Activated CD4-positive, CD25-positive, alpha-beta regulatory T cell (primary cell): ENCODE measurements at places on chromosomes 2 and 18.

GRCh38 chr2:28648147-28648546 is 103.5 kb upstream of the PPP1CB start:
- no peak for DNase-seq

GRCh38 chr2:106096299-106097037 is 97.6 kb downstream of the UXS1 start:
- no peak for DNase-seq

DNA sequence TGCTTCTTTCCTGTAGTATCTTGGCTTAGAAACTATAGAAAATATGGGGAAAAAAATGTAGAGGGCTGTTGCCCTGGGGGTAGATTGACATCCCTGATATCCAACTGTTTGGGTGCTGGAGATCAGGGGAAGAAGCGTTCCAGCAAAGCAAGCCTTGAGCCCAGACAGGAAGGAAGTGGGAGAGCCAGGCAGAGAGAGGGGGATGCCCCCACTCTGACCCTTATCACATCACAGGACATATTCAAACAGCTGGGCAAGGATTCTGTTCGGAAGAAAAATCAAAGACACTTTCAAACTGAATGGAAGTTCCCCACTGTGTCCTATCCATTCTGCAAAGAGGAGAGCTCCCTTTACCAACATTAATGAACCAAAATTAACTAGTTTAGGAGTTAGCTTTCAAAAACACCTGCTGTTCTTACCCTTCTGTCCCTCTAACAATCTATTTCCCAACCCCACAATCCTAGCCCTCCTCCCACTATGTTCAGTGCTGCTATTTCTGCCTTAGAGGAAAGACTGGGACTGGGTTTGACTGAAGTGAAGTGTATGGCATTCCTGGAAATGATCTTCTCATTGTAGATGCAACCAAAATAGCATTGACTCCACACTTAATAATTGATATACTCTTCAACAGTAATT is 16.9 kb upstream of the KCNG3 start:
- DNase-seq = no peak

GRCh38 chr2:82246220-82246775 is 1941.7 kb upstream of the LRRTM1 start:
- DNase-seq = no peak

- DNase-seq = no peak
Measured at GRCh38 chr2:232265329-232265728, 113.2 kb upstream of the ALPP start.

DNA sequence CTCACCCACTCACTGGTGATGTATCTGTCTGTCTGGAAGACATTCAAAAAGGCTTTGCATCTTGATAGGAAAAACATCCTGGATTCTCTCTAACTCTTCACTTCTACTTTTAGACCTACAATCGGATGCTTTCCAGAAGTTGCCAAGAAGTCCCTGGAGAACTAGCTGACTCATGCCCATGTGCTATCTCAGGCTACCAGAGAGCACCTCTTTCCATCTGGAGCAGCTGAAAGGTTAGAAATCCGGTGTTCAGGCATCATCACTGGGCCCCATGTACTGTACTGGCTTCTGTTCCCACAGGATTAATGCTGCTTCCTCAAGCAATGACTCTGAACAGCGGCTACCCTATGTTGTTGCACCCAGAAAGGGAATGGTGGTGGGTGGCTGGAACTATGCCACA is 259.0 kb downstream of the NBAS start:
- DNase-seq = no peak

- no peak for DNase-seq
Measured at GRCh38 chr18:33729556-33729955, 151.5 kb downstream of the ASXL3 start.

GRCh38 chr18:22998344-22998743 is 65.2 kb downstream of the RBBP8 start:
- no peak for DNase-seq

DNA sequence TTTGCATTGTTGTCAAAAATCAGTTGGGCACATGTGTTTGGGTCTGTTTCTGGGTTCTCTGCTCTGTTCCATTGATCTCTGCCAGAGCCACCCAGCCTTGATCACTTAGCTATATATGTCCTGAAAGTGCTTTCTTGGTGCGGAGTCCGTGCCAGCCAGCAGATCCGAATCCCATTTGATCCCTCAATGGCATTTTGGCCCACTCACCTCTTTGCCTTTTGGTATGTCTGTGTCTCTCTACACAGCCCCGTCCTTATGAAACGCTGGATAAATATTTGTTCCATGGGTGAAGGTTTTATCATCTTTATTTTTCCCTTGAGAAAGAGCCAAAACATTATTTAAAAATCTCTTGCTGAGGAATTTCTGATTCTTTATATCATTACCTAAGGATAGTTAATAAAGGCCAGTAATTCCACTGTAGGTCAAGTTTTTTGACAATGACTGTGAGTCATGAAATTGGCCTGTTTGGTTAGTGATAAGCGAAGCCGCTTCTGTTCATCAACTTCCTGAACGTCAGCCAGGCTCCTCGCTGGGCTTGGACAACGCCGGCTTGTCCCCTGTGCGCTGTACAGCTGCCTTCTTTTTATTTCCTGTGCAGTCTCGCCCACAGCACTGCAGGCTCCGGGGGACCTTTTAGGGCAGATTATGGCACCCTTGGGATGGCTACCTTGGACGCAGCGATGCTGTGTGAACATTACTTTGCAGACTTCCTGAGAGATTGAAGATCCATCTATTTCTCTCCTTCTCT is 24.9 kb downstream of the MTCL1 start:
- no peak for DNase-seq

GRCh38 chr18:55239740-55240139 is 280.5 kb upstream of the CCDC68 start:
- DNase-seq = no peak

DNA sequence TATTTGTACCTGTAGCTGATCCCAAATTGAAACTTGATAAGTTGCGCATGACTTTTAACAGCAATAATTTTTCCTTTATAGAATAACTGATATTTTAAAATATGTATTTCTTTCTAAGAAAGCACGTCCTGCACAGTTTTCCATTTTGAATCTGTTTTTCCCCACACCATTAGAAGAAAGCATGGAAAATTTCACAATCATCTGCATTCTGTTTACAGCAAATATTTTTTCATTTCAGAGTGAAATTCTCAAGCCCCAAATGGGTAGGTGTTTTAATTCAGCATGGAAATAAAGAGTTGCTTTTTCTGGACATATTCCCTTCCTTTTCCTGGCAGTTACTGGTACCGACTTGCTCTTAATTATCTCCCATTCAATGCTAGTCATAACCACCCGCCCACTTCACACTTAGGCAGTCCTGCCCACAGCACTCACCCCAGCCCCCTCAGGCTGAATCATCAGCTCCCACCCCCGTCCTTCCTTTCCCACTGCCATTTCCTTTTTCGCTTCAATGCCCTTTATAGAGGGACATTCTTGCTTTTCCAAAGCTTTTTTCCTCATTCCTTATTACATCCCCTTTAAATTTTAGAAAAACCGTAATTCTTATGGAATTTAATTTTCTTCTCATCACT is 89.2 kb upstream of the GLS start:
- DNase-seq = no peak

DNA sequence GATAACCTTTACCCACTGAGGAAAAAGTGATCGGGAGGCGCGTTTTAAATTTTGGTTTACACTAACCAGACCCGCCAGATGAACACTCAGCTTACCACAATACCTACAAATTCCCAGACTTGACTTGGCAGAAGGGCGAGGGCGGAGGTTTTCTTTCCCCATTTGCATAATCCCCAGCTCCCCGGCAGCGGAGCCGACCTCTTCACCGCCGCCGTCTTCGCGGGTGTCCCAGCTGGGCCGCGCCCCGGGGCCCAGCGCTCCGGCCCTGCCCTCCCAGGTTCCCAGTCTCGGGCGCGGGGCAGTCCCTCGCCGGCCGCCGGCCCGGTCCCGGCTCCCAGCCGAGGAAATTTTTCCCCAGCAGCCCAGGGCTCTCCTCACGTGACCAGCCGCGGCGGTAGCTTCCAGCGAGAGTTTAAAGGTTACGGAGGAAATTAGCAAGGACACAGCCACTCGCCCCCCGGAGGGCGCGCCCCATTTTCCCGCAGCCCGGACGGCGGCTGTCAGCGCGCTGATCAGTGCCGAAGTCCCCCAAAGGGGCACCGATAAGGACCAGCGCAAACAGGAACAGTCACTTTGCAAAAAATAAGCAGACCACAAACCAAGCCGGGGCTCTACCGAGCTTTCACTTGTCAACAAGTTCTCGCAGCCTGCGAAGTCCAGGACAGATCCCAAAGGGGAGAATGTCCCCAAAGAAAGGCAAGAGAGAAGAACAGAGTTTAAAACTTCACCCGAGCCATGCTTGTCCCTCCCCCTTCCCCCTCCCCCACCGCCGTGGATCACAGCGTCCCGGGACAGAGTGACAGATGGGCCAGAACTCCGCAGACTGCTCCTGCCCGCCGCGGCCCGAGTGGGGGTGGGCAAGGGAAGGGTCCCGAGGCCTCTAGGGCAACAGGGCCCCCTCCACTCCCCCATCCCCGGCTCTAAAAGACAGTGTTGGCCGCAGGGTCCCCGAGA is 1.3 kb upstream of the PRKCE start:
- DNase-seq = peak; percentile 39

GRCh38 chr2:64751286-64752260 is 97.9 kb upstream of the SERTAD2 start:
- DNase-seq = no peak

- DNase-seq = no peak
Measured at GRCh38 chr2:159095813-159096212, 127.4 kb downstream of the TANC1 start.

- DNase-seq = no peak
Measured at GRCh38 chr2:108701806-108702205, 17.5 kb upstream of the RANBP2 start.

GRCh38 chr2:215377283-215377682 is 58.6 kb downstream of the FN1 start:
- DNase-seq = no peak

- no peak for DNase-seq
Measured at GRCh38 chr2:73886357-73886756, 6.5 kb upstream of the ACTG2 start.

GRCh38 chr18:61464551-61465142 is 131.4 kb downstream of the CDH20 start:
- DNase-seq = no peak

- no peak for DNase-seq
Measured at GRCh38 chr2:218400167-218400929, 680 bp downstream of the CTDSP1 start.

DNA sequence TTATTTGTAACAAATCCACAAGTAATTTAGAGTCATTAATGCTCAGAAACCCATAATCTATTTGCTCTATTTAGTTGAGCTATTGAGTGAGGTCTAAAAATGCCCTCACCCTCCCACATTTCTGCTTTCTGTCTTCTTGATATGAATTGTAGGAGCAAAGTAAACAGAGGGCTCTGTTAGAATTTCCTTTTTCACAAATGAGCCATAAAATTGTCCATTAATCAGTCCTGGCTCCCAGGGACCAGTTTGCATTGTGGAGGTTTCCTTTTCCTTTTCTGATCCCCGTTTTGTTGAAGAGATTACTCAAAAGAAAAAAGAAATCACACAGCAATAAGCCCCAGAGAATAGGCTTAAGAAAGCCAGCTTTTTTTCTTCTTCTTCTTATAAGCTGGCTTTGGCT is 476.7 kb downstream of the EPHA4 start:
- no peak for DNase-seq

DNA sequence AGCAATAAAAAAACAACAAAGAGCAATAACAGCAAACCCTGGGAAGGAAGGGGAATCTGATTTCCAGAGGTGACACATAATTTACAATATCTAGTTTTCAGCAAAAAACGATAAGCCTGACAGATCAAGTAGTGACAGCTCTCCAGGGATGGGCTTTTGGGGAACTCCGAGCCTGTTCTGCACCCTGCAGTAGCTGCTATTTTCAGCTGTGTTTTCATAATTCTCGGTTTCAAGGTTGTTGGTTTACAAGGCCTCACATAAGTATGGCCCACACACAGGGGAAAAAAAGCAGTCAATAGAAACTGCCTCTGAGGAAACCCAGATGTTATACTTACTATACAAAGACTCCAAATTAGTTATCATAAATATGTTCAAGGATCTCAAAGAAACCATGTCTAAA is 67.7 kb upstream of the CTLA4 start:
- DNase-seq = no peak

- no peak for DNase-seq
Measured at GRCh38 chr2:168392024-168392423, 64.0 kb upstream of the CERS6 start.

GRCh38 chr18:74190086-74190485 is 41.8 kb downstream of the TIMM21 start:
- no peak for DNase-seq

- DNase-seq = no peak
Measured at GRCh38 chr2:31319406-31320175, 85.6 kb downstream of the EHD3 start.

DNA sequence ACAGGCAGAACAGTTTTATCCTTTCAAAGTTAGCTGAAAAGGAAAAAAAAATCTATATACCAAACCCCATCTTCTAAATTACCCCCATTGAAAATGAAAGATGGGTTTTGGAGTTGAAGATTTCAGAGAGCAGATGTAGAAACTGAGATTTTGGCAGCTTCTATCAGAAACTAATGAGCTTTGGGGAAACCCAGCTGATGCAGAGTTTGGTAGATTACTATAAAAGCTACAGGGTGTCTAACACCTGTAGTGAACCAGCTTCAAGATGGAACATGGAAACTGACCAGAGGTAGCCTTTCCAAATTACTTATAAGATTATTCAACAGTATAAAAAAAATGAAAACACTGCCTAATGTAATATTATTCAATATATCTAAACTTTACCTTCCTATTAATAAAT is 583.1 kb downstream of the XIRP2 start:
- no peak for DNase-seq

GRCh38 chr2:38093527-38094165 is 17.7 kb upstream of the CYP1B1 start:
- DNase-seq = no peak

GRCh38 chr2:219836647-219837177 is 209.3 kb downstream of the SLC4A3 start:
- DNase-seq = no peak

- no peak for DNase-seq
Measured at GRCh38 chr2:72629062-72629461, 196.8 kb downstream of the EXOC6B start.

DNA sequence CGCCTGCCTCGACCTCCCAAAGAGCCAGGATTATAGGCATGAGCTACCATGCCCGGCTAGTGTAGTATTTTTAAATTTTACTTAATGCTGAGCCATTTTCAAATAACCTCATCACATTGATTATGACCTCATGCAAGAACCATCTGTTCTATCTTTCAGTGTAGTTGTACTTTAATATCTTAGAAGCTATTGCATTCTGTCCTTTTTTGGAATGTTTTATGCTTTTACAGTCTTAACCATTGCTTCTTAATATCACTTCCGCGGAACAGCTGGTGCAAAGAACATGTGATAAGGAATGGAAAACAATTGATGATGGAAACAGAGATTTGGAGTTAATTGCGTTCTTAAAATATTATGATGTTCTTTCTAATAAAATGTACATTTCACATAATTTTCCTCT is 2.7 kb downstream of the GEN1 start:
- no peak for DNase-seq

DNA sequence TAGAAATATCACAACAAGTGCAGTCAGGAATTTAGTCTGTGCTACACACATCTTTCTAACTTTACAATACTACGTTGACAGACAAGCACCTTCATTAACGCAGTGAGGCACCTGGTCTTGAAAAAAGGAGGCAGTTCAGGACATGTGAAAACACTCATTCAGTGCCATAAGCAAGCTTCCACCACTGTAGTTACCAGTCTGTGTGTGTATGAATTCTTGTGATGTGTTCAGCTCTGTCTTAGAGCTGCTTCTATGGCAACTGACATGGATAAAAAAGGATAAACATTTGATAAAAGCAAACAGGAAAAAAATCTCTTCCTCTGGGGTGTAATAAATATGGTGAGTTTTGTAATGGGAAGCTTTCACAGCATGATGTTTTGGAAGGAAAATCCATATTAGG is 623.8 kb upstream of the NXPH2 start:
- DNase-seq = no peak
